Activated naive CD4-positive, alpha-beta T cell treated with anti-CD3 and anti-CD28 coated beads, Interleukin-2, amount 10 ng/mL, durations not matched to agents 7 days and 5 days (primary cell): ENCODE measurements at places on chromosomes 3 and 15.

DNA sequence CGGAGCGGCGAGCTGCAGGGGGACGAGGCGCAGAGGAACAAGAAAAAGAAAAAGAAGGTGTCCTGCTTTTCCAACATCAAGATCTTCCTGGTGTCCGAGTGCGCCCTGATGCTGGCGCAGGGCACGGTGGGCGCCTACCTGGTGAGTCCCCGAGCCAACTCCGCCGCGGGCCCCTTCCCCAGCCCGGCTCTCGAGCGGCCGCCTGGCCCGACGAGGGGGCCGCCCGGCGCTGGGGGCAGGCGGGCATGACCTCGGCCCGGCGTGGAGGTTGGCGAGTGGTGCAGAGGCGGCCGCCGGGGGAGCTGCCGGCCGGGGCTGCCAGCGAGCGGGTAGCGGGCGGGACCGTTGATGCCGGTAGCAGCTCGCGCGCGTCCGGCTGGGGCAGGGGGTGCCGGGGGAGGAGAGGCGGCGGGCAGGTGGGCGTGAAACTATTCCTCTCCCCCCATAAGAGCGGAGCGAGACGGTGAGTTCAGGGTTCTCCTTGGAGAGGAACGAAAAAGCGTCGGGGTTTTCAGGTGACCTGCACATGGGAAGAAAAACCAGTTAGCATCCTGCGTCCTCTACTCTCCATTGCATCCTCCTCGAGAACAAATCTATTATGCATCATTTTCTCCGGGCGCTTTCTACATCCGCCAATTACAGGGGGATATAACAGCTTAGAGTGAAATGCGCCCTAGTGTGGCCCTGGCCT, 585 bp downstream of the SLCO3A1 start:
- peaks cover 79% of the 10 kb centered on the region for H3K4me1 ChIP-seq
- H3K27ac ChIP-seq, result peak overlapping the region; percentile 90
- H3K27me3 ChIP-seq, result peaks cover 7% of the 10 kb centered on the region
- peaks cover 17% of the 10 kb centered on the region for H3K36me3 ChIP-seq

DNA sequence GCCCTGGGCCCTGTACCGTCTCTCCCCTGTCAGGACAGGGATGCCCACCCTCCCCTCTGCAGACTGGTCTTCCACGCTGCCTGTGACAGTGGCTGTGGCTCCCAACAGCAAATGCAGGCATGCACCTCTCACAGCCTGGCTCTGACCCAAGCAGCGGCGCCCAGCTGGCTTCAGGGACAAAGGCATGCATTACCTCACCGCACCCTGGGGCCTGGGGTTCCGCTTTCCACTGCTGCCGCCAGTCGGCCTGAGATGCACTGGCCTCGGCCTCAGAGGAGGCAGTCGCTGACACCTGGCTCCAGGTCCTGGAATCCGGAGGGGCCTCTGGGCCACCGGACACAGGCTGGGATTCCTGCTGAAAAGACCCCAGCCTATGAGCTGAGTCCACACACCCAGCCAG, 70.3 kb downstream of the SCN5A start:
- H3K36me3 ChIP-seq, result no peaks in the 10 kb centered on the region
- H3K4me3 ChIP-seq, result no peak overlapping the region
- H3K27ac ChIP-seq, result no peak overlapping the region
- peaks cover 10% of the 10 kb centered on the region for H3K27me3 ChIP-seq
- H3K4me1 ChIP-seq, result no peaks in the 10 kb centered on the region
- DNase-seq, result no peak

DNA sequence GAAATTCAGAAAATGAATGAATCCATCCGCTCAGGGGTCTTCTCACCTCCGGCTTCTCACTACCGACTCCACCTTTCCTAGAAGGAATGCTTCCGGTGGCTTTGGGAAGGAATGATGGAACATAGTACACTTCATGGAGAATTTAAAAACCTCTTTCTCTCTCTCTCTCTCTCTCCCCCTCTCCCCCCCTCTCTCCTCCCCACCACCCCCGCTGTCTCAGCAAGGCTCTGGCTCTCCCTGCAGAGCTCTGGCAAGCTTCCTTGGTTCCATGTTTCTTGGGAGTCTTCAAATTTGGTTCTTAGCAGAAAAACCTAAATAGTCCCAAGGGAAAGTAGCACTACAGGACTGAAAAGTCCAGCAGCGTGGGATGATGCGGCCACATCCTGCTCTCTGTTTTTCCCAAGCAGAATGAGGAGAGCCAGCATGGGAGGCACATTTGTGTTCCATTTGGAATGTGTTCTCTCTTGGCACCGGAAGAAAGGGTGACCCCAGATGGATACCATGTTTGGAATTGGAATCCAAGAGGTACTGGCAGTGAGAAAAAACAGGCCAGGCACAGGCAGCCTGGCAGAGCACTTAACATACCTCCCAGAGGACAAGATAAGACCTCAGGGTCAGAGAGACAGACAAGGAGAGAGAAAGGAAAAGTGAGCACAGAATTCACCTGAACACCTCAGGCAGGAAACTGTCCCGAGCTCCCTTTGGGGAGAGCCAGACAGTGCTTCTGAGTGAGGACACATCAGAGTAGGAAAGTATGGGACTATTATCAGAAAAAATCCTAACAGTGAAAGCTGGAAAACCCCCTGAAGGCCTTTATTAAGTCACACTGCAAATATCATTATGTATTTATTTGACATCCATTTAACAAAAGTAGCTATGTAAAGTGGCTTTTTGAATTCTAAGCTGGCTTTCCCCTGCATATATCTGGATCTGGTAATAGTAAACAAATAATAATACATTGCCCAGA, at the start of gene POPDC2:
TSS of gene POPDC2 (minus strand) at position 116 of the 967 bp plus-strand sequence. CDS start 166 bp downstream, outside the sequence.
- DNase-seq, result no peak
- H3K27me3 ChIP-seq, result no peaks in the 10 kb centered on the region
- H3K4me3 ChIP-seq, result no peak within 1 kb of the TSS
- no peaks in the 10 kb centered on the region for H3K36me3 ChIP-seq

DNA sequence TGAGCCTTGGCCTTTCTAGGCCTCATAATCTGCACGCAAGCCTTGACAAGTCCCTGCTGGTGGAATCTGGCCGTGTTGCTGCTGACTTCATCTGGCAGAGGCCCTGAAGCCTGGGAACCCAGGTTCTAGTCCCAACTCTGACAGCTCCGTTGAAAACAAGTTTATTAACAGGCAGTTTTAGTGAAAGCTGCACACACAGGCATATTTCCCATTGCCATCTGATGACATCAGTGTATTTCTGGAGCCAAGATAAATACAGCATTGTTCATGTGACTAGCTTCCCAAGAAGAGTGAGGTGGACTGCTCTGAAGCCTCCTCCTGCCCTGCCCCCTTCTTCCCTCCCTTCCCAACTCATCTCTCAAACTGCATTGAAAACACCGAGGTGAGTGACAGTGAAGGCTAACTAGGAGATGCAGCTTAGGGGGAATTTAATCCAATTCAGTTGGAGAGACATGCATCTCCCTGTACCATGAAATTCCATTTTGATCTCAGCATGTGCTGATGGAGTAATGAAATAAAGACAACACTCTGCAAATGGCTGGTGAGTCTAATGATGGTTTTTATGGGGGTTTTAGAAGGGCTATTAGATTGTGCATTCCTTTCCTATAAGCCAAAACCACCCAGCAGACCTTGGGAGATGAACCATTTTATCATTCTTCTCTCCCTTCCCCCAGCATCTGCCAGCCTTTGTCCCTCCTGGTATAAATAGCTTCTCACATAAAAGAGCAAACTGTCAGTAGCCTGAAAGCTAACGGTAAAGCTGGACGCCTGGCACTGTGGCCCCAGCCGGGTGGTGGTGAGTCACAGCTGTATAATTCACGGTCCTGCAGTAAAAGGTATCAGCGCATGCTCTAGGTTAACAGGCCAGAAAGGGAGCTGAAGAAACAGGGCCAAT, 38.0 kb downstream of the PRICKLE2 start:
- no peaks in the 10 kb centered on the region for H3K36me3 ChIP-seq
- peaks cover 2% of the 10 kb centered on the region for H3K27me3 ChIP-seq
- H3K27ac ChIP-seq, result no peak overlapping the region
- H3K4me1 ChIP-seq, result no peaks in the 10 kb centered on the region

DNA sequence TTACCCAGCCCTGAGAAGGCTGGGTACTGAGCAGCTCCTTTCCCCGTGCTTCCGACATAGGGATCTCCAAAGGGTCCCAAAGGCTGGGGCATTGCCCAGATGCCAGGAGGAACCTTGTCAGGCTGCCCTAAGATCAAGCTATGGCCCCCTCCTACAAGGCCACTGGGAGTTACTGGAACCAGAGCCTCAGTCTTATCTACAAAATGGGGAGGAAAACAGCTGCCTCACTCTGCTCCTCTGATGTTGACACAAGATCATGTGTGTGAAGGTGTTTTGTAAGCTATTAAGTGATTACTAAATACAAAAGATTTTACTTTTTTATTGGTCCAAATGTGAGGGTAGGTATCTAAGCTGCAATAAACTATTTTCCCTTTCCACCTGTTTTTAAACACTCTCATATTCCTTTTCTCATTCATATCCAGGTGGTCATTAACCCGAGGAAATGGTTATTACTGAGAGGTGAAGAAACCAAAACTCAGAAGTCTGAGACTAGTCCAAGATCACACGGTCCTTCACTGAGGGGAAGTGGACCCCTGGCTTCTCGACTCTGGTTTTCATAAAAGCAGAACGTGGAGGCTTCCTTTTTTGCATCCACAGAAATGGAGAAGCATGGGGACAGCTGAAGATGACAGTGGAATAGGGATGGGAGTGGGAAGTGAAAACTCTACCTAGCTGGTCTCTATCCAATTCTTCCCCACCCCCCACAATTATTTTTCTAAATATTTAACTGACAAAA, 1.7 kb downstream of the ARPIN start:
- DNase-seq, result no peak
- no peak overlapping the region for H3K27ac ChIP-seq
- no peak overlapping the region for H3K4me3 ChIP-seq
- peaks cover 70% of the 10 kb centered on the region for H3K27me3 ChIP-seq
- no peaks in the 10 kb centered on the region for H3K4me1 ChIP-seq
- H3K36me3 ChIP-seq, result no peaks in the 10 kb centered on the region

- no peaks in the 10 kb centered on the region for H3K4me1 ChIP-seq
- no peak overlapping the region for H3K27ac ChIP-seq
- H3K27me3 ChIP-seq, result no peaks in the 10 kb centered on the region
- H3K4me3 ChIP-seq, result no peak overlapping the region
- DNase-seq, result no peak
Observed at GRCh38 chr15:46316024-46316423, 681.2 kb downstream of the SQOR start.

GRCh38 chr3:124584552-124585391, 145.5 kb upstream of the UMPS start:
- peaks cover 38% of the 10 kb centered on the region for H3K4me1 ChIP-seq
- peak; percentile 59 for DNase-seq
- peaks cover 1% of the 10 kb centered on the region for H3K36me3 ChIP-seq
- peak overlapping the region; percentile 84 for H3K4me3 ChIP-seq
- peak overlapping the region; percentile 82 for H3K27ac ChIP-seq
- H3K27me3 ChIP-seq, result peaks cover 71% of the 10 kb centered on the region

GRCh38 chr3:77885381-77885780, 845.5 kb downstream of the ROBO2 start:
- H3K4me3 ChIP-seq, result no peak overlapping the region
- H3K36me3 ChIP-seq, result no peaks in the 10 kb centered on the region
- no peaks in the 10 kb centered on the region for H3K4me1 ChIP-seq
- no peaks in the 10 kb centered on the region for H3K27me3 ChIP-seq
- no peak overlapping the region for H3K27ac ChIP-seq

- no peak overlapping the region for H3K27ac ChIP-seq
- H3K36me3 ChIP-seq, result no peaks in the 10 kb centered on the region
- no peak for DNase-seq
Observed at GRCh38 chr3:12791430-12791829, 5.0 kb upstream of the CAND2 start.

- no peaks in the 10 kb centered on the region for H3K36me3 ChIP-seq
- peaks cover 16% of the 10 kb centered on the region for H3K27me3 ChIP-seq
- no peak for DNase-seq
- H3K27ac ChIP-seq, result no peak overlapping the region
- H3K4me3 ChIP-seq, result no peak overlapping the region
- H3K4me1 ChIP-seq, result no peaks in the 10 kb centered on the region
Observed at GRCh38 chr15:101533371-101534140, 44.0 kb upstream of the PCSK6 start.

- no peak overlapping the region for H3K4me3 ChIP-seq
- H3K4me1 ChIP-seq, result peaks cover 17% of the 10 kb centered on the region
- H3K27ac ChIP-seq, result no peak overlapping the region
- peaks cover 23% of the 10 kb centered on the region for H3K27me3 ChIP-seq
- peak; percentile 68 for DNase-seq
Observed at GRCh38 chr15:71291723-71292122, 176.5 kb downstream of the THSD4 start.
